Natural killer cell (primary cell): ENCODE measurements at places on chromosomes 6 and 20. TPM values are rescaled to one million over a fixed set of nuclear protein-coding genes. Genes with fewer than 3 reads are reported as not detected.

- peaks cover 29% of the 10 kb centered on the region for H3K4me1 ChIP-seq
- H3K27ac ChIP-seq = peak overlapping the region; percentile 68
- H3K36me3 ChIP-seq = peaks cover 9% of the 10 kb centered on the region
- peak overlapping the region; percentile 68 for H3K4me3 ChIP-seq
Observed at GRCh38 chr6:32154514-32155161, 697 bp downstream of the PPT2 start.

Gene RIPPLY2
- not detected for total RNA-seq

- H3K27me3 ChIP-seq = no peaks in the 10 kb centered on the region
- H3K27ac ChIP-seq = no peak overlapping the region
- DNase-seq = no peak
Observed at GRCh38 chr6:114260810-114261209, 82.0 kb downstream of the HS3ST5 start.

- no peaks in the 10 kb centered on the region for H3K36me3 ChIP-seq
- no peak overlapping the region for H3K27ac ChIP-seq
- DNase-seq = no peak
Observed at GRCh38 chr6:4961322-4962168, 42.3 kb downstream of the RPP40 start.
